ENCODE measurements at places on chromosomes 4 and X.

DNA sequence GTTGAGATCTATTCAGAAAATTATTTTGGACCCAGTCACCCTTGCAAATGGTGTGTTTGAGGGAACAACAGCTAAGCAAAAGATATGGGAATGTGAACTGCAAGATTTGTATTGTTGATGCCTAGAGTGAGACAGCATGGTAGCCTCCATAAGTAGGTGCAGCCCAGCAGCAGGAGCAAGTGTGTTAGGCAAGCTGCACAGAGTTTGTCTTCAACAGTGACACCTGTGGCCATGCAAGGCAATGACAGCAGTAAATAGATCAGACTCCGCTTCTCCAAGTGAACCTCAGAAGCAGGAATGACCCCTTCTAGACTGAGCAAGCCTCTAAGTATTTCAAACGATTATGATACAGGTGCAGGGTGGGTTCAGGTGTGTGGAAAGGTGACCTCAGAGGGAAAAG, 133.4 kb upstream of the MSX1 start:
- DNase-seq, result no peak

- no peak for DNase-seq
Observed at GRCh38 chr4:152398060-152398459, 137.8 kb downstream of the FBXW7 start.

GRCh38 chr4:165234766-165235165, 27.4 kb downstream of the KLHL2 start:
- no peak for DNase-seq

DNA sequence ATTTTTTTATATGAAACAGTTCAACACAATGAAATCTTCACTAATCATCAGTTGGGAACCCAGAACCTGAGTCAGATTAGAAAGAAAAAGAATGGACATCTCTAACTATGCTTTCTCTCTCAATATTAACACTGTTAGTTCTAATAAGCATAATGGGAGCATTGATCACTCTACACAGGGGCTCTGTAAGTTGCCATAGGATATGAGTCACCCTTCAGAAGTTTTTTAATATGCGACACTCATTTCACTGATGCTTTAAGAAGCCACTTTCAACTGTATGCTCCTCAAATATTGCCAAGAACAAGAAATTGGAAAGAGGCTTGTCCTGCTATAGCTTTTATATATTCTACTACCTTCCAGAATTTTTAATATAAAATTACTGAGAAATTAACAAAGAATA, 187.0 kb downstream of the AASDH start:
- DNase-seq, result no peak

DNA sequence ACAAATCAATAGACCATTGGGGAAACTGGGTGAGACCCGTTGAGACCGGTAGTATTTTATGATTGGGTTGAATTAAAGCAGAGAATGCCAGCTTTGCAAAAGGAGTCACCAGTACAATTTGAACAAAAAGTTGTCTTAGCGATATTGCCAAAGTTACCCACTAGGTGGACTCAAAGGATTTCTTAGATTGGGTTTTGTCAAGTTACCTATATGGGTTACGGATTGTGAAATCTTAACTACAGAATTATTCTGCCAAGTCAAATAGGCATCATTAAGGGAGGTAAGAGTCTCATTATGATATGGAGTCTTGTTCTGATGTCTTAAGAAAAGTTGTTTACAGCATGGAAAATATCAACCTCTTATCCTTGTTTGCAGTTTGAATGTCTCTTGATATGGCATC, 15.0 kb upstream of the CT47A1 start:
- DNase-seq, result peak; percentile 28

DNA sequence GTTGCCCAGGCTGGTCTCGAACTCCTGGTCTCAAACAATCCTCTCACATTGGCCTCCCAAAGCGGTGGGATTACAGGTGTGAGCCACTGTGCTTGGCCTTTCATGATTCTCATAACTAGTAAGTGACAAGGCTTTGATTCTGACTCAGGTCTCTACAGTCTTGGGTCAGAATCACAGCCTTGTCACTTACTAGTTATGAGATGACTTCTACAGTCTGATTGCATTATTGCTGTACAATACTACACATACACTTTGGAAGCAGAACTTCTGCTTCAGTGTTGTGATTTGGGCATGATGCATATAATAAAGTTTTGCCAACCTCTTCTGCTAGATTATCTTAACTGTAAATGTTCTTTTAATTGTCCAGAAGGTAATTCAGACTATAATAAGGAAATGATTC, 123.3 kb downstream of the KDM6A start:
- DNase-seq, result peak; percentile 56

DNA sequence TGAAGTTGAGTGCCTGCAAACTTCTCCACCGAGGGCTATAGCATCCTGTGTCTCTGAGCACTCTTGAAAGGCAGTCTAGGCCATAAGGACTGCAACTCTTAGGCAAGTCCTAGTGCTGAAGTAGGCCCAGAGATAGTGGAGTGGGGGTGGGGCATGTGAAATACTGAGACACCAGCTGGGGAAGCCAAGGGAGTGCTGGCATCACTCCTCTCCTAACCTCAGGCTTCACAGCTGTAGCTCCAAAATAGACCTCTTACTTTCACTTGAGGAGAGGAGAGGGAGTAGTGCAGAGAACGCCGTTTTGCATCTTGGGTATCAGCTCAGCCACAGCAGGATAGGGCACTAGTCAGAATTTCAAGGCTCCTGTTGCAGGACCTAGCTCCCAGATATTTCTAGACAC, 56.2 kb upstream of the CYSLTR1 start:
- DNase-seq, result no peak

DNA sequence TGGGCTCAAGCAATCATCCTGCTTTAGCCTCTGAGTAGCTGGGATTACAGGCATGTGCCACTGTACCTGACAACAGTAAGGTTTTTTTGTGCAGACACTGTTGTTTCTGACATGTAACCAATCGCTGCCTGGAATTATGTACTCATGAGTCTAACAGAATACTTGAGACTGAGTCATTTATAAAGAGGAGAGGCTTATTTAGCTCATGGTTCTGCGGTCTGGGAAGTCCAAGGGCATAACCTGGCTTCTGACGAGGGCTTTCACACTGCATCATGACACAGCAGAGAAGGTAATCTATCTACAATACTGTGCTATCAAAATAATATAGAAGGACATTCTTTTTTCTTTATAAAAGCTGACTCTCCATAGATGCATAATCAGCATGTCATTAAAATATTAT, 115.5 kb upstream of the STOX2 start:
- no peak for DNase-seq

- DNase-seq, result peak; percentile 68
Observed at GRCh38 chr4:101155945-101156344, 191.4 kb downstream of the PPP3CA start.

- DNase-seq, result peak; percentile 5
Observed at GRCh38 chr4:118173956-118174725, 139.9 kb downstream of the NDST3 start.

GRCh38 chr4:77845400-77845799, 17.2 kb upstream of the MRPL1 start:
- no peak for DNase-seq

DNA sequence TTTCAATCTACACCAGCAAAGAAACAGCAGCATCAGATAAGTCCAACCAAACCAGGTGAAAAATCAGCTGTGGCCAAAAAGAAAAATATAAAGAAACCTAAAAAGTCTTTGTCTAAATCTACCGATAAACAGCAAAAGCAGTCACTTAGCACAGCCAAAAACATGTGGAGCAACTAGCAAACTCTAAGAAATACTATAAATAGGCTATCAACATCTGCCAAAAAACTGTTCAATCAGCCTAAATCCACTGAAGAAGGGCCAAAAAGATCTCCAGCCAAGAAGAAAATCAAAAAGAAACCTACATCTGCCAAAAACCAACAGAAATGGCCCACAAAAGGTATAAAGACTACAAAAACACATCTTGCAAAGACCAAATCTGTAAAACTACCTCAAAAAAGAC, 36.7 kb upstream of the CABS1 start:
- DNase-seq, result no peak

- DNase-seq, result no peak
Observed at GRCh38 chr4:127113844-127114362, 518.9 kb upstream of the INTU start.

DNA sequence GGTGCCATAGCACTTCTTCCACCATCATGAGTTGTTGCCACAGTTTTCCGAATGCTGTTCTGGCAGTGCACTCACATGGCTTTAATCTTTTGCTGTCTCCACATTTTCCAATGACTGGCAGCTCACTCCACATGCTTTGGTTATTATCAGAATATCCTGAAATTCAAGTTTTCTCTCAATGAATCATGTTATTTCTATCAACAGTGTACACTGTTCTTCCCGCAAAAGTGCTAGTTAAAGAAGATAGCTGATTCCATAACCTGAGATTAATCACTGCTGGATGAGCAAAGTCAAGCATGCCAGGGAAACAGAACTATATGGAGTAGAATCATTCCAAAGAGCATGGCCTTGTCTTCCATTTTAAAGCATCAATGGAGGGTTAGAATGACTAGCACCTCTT, 14.6 kb upstream of the IL13RA2 start:
- no peak for DNase-seq

DNA sequence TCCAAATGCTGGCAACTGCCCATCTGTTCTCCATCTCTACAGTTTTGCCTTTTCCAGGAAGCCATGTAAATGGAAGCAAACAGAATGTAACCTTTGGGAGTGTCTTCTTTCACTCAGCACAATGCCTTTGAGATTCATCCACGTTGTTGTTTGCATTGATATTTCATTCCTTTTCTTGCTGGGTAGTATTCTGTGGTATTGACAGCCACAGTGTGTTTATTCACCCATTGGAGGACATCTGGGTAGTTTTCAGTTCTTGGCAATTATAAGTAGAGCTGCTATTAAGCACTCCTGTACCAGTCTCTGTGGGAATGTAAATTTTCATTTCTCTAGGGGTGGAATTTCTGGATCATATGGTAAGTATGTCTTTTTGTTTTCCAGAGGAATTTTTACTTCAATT, 194.3 kb upstream of the RPS6KA3 start:
- no peak for DNase-seq

DNA sequence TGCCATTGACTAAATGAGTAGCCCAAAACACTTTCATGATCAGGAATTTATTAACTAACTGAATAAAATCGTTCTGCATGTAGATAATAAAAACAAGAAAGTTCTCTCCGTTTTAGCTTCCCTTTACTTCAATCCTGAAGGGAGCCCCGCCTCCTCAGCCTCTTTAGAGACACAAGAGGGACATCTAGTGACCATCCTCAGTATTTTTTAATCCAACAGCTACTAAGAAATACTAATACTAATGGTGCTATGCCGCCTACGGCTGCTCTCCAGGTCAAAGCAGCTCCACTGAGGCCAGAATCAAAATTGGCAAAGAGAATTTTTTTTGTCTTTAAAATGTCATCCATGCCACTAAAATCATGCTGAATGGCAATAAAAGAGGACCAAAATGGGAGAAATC, 3.2 kb upstream of the PCDH19 start:
- peak; percentile 57 for DNase-seq

- DNase-seq, result peak; percentile 42
Observed at GRCh38 chr4:35975617-35976355, 268.5 kb downstream of the ARAP2 start.

DNA sequence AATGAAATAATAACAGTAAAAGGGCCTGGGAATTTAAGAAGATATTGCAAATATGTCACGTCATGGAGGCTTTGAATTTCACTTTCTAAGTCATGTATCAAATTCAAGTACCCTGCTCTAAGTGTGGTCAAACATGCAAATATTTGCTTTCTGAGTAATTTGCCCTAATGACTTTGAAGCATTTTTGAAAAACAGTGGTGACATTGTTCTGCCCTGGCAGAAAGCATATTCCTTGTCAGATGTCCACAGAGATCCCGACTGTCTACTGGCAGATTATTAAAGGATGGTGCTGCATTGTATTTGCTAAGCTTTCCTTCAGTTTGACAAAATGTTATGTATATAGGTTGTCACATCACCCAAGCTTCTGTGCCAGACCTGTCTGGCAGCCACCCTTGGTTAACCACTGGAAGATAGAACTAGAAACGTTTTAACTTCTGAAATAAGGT, 92.5 kb downstream of the ANK2 start:
- no peak for DNase-seq

DNA sequence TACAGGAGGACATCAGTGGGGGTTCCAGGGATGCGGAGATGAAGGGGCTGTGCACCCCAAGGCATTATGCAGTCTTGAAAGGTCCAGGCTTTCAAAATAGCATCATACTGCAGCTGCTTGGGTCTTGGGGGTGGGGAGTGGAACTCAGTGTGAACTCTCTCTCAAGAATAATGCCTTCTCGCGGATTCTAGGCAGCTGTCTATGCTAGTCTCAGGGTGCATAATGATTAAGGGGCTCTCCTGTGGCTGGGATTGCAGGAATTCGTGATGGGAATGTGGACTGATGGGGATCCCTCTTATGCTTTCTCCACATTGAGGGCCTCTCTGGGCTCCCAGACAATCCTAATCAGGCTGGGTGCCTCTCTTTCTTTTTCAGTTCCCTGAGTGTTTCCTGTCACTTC, 172.2 kb upstream of the ARHGAP24 start:
- no peak for DNase-seq

GRCh38 chr4:15971068-15971801, 8.3 kb upstream of the FGFBP2 start:
- no peak for DNase-seq

- DNase-seq, result no peak
Observed at GRCh38 chrX:137988470-137988869, 422.5 kb downstream of the ZIC3 start.

DNA sequence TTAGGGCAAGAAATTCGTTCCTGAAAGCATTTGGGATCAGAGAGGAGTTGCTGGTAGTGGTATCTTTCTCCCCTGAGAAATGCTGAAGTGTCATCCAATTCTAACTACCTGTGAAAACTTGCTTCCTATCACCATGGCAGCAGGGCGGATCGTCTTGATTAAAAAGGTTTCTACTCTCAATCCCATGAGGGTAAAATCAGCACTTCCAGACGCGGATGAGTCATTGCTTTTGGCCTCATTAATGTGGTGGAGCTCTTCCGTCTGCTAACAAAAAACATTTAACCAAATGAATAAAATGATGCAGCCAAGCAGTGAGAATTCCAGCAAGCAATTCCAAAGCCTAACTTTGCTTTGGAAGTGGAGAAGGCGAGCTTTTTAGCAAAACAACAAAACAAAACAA, 325.6 kb downstream of the CAMK2D start:
- DNase-seq, result no peak

GRCh38 chr4:37389967-37390580, 145.5 kb downstream of the NWD2 start:
- peak; percentile 61 for DNase-seq

DNA sequence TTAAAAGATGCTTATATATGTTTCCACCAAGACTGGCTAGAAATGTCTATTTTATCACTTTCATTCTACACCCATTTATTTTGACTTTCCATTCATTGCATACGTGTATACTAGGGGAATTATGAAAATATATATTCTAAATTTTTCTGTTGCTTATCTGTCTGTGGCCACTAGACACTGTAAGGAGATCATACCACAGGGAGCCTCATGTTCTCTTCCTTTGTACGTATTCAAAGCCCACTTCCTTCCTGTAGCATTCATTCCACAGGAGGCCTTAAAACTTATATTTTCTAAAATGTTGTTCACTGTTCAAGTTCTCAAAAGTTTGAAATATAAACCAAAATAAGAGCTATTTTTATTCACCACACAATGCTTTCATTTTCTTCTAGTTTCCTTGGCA, 1848.9 kb upstream of the TENM3 start:
- no peak for DNase-seq

- no peak for DNase-seq
Observed at GRCh38 chr4:14241574-14241973, 614.0 kb upstream of the BOD1L1 start.

Data from activated CD4-positive, alpha-beta T cell treated with anti-CD3 and anti-CD28 coated beads, Interleukin-2, Interleukin-6, amounts not matched to agents 100 ng/mL and 50 ng/mL, durations not matched to agents 16 hours and 8 hours (primary cell).